ENCODE measurements at places on chromosomes 12 and 14.

DNA sequence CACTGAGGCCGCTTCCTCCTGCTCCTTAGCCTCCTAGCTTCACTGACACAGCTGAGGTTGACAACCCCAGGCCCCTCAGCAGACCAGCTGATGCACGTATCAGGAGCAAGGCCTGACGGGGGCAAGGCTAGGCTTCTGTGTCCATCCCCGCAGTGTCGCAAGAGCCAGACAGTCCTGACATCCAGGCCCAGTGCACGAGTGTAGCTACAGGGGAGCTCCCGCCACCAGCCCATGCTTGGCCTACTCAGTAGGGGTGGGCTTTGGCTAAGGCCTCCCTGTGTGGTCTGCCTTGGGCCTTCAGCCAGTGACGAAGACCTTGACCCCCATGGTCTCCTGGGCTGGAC lies 179.1 kb downstream of the DPF3 start:
- no peak for DNase-seq

- peak; percentile 34 for DNase-seq
These were observed 117.3 kb downstream of the ERC1 start for GRCh38 chr12:1108276-1108675.

- DNase-seq, result no peak
These were observed 343.4 kb downstream of the DPF3 start for GRCh38 chr14:72550513-72550912.

DNA sequence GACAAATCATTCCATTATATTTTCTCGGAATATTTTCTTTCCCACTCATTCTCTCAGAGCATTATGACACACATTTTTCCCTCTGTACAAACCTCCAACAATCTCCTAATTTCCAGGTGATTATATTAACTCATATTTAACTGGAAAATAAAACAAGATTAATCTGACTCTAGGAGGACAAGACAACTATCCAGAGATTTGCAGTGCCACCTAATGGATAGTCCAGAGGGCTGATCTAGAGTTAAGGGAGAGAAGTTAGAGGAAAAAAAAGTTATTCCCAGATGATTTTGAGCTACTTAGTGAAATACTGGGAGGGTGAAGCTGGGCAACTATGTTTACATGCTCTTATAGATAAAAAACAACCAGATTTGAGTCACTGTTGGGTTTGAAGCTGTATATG lies 161.7 kb downstream of the ALX1 start:
- DNase-seq, result no peak

GRCh38 chr14:23704890-23705289 lies 68.7 kb downstream of the DHRS2 start:
- no peak for DNase-seq
